ENCODE measurements at places on chromosomes 11 and 22.

GRCh38 chr22:27585141-27585540, 216.4 kb downstream of the MN1 start:
- no peak for DNase-seq

- no peak for DNase-seq
Observed at GRCh38 chr22:39090426-39091064, 6.5 kb upstream of the APOBEC3H start.

DNA sequence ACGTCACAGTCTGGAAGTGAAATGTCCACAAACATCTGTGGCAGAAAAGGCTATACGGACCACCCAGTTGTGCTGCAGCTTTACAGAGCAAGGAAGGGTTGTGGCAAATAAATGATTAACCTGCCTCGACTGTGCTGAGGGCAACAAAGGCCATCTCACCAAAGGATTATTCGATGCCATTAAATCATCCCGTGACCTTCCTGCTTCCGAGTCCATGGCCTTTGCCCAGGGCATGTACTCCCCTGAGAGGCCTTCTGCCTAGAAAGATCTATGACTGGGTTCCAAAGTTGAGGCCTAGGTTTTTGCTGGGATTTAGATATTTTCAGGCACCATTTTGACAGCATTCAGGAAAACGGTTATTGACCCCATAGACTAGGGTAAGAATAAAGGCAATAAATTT, 9.2 kb downstream of the CDPF1 start:
- DNase-seq: no peak

- DNase-seq: no peak
Observed at GRCh38 chr11:84790849-84791427, 836.2 kb downstream of the DLG2 start.

DNA sequence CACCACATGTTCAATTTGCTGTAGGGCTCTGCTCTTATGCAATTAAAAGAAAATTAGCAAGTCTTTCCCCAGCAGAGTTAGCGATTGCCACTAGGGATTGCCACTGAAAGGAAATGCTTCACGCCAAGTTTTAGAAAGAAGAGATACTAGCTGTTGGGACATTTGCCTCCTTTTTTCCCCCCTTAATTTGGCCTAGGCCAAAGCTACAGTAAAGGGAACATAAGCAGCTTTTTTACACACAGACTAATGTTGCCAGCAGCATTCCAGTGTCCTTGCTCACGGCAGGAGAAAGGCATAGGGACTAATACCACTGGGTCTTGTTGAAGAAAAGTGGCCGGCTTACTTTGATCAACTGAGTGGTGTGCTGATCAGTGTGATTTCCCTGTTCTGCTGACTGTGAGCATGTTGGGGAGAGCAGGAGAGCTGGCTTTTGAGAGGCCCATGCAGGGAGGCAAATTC, 71.2 kb downstream of the PHF21A start:
- peak; percentile 50 for DNase-seq

DNA sequence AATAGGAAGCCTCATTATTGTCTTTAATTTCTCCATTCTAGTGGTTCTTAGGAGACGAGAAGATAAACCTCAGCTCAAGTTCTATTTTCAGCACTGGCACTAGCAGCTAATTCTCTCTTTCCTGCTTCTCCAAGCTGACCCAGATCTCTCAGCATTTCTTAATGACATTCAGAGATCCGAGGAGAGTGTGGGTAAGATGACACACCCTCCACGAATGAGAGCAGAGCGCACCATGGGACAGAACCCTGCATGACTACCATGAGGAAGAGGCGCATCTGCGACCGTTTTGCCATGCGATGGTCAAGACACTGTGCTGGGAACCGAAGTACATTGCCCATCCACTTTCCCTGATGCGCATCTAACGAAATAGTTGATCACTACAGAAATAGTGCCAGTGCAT, 241.8 kb downstream of the LARGE1 start:
- DNase-seq: no peak

DNA sequence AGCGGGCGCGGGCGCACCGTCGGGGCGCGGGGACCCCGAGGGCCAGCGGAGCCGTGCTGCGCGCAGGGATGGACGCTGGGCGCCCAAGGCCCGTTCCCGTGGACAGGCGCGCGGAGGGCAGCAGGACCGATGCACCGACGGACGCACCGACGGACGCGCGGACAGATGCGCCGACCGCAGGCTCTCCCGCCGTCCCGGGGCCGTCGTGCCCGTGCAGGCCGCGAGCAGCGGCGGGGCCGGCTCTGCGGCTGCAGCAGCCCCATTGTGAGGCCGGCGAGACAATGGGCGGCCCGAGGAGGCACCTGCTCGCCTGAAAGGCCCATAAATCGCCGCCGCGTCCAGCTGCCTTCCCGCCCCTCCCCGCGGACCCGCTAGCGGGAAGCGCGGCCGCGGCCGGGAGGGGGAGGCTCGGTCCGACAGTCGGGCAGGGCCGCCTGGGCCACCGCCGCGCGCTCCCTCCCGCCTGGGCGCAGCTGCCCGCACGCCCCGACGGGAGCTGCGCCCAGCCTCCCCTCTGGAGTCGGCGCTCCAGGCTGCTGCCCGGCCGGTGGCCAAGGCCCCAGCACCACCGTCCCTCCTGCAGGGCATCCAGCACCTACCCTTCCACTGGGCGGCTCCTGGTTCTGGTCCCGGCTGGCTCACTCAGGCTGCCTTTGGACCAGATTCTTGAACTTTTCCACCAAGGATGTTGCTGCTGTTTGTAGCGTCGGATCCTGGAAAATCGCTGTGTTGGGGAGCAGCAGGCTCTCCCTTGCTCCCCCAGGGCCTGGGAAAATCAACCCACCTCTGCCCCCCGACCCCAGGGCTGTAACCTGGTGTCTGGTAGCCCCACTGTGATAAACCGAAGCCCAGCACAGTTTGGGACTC, 15.8 kb downstream of the CDKN1C start:
- DNase-seq: no peak

DNA sequence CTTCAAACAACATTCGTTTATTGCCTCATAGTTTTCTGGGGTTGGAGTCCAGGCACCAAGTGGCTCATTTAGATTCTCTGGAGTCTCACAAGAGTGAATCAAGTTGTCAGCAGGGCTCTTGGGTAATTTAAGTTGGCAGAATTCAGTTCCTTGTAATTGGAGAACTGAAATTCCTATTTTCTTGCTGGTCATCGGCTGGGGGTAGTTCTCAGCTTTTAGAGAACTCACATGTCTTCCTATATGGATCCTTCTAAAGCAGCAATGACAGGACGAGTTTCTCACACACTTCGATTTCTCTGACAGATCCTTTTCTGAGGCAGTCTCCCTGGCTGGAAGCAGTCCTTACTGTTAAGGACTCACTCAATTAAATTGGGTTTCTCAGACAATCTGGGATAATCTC, 17.3 kb upstream of the OOSP4B start:
- DNase-seq: no peak

GRCh38 chr11:123231777-123232176, 36.7 kb upstream of the CLMP start:
- no peak for DNase-seq

GRCh38 chr22:48316257-48317250, 1511.1 kb downstream of the BRD1 start:
- DNase-seq: peak; percentile 16

GRCh38 chr22:36776722-36777121, 803 bp upstream of the IFT27 start:
- no peak for DNase-seq

All from right hindlimb (tissue), 1 donor.